ENCODE measurements at places on chromosomes 16 and 17.

DNA sequence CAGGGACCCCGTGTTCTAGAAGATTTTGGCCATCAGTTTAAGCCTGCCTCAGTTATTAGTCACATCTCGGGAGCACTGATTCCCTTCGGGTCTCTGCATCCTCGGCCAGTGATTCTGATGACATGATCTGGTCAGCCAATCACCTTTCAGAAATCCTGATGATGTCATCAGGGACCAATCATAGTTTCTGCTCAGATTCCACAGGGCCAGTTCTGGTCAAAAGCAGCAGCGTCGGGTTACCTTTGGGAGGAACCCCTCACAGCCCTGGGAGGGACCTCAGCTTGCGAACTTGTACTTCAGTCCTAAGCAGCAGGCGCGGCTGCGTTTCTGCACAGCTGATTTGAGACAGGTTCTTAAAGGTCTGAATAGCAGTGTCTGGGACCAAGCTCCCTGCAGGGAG lies 13.9 kb downstream of the KDM8 start:
- no peak for DNase-seq

DNA sequence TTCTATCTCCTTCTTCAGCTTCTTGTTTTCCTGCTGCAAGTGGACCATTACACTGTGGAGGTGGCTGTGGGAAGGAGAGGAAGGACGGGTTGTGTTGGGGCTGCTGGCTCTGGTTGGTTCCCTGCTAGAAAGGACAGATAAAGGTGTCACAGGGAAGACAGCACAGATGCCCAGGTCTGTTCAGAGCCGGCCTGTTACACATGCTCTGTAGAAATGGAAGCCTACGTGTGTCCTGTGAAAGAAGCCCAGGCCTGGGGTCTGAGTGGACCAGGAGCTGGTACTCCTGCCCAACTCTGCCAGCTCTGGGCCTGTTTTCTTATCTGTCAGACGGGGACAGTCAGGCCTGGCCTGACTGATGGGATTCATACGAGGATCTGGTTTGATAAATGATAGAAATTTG lies 26.4 kb downstream of the DHX38 start:
- DNase-seq = no peak

GRCh38 chr17:9183306-9183705 lies 162.0 kb downstream of the NTN1 start:
- no peak for DNase-seq

DNA sequence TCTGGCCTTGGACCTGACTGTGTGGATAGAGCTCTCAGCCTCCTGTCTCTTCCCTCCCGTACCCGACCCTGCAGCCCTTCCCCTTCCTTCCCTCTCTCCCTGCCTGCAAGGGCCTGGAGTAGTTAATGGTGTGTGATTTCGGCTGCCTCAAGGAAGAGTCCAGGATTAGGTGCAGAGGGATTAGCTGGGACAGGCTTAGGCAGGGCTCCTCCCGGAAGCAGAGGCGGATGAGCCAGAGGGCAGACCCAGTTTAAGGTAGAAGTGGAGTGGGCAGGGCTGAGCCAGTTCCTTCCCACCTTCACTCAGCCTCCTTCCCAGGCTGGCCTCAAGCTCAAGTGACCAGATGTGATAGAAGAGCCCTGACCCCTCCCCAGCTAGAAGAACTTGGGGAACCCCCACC lies 16.8 kb downstream of the GUCY2D start:
- no peak for DNase-seq

DNA sequence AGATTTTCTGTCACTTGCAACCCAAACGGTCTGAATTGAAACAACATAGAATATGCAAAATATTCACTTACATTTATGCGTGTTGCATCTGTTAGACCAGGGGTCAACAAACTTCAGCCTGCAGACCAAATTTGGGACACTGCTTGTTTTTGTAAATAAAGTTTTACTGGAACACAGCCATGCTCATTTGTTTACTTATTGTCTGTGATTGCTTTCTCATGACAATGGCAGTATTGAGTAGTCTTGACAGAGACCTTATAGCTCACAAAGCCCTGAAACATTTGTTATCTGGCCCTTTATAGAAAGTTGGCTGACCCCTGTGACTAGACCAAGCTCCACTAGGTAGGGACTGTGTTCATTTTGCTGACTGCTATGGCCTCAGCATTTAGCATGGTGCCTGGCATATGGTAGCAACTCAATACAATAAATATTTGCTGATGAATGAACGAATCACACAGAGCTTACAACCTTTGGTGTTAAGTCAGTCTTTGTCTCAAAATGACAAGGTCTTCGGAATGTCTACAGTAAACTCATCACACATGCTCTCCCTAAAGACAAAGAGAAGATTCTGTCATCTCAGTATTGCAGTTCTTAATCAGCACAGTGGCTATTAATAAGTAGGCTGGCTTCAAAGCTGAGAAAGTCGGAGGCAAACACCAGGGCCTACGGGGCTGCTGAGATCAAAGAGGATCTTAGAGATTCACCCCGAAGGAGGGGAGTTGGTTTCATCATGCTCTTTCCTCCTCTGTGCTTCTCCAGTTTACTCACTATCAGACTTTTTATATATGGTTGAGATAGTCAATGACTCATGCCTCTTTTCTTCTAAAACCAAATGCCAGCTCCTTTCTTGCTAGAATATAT lies 95.2 kb upstream of the AXIN2 start:
- no peak for DNase-seq

DNA sequence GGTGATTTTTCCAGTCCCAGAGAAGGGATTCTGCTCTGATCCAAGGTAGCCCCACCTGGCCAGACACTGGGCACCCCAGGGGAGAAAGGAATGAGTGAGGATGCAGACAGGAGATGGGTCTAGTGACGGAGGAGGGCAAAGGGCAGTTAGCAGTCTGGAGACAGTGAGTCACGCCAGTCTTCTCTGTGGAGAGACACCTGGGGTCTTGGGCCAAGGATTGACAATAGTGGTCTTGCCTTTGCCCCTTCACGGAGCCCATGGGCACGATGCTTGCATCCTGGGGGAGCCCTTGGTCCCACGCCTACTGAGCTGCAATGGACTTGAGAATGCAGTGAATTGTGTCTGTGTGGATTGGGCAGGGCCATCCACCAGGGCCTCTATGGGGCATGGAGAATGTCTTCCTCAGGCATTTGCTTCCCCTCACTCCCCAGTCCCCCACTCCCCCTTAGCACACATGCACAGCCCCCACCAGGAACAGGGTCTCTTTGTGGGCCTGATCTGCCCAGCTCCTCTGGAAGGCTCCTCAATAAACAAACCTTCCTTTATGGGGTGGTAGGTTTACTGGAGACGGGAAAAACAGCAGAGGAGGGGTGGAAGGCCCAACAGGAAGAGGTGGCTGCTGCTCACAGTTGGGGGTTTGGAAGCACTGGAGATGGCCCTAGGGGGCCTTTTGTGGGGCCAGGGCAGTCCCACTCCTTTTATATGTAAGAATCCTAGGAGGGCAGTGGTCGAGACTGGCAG lies 1.4 kb downstream of the CHAD start:
- no peak for DNase-seq

GRCh38 chr16:57396786-57397185 lies 7.8 kb upstream of the CCL17 start:
- no peak for DNase-seq

DNA sequence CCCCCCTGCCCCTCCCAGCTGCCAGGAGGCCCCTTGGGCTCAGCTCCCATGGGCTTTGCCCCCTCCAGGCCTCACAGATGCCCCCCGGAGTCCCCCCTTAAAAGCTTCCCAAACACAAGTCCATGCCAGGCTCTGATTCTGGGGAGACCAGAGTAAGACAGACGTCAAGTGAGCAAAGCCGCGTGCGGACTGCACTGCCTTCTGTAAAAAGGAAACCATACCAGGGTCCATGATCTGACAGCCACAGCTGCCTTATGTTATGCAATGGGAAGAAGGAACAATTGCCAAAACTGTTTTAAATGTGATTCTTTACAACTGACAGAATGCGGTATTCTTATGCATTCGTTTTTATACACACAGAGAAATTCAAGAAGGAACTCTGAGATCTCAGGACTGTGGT lies 17.9 kb upstream of the HEXD start:
- DNase-seq = no peak

DNA sequence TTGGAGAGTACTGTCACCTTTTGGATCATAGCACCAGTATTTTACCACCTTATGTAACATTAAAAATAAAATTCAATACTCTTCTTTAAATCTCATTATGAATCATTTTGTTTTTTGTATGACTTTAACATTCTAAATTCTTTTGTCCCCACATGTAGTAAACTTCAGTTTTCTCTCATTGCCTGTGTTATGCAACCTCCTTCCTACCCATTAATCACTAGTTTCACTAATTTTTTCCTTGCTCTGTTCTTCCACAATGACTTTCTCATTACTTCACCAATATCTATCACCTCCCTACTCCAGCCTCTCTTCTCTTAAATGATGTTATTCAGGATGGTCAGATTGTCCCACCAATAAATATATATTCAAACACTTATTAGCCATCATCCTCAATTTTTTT lies 68.7 kb downstream of the TTC19 start:
- DNase-seq = no peak

DNA sequence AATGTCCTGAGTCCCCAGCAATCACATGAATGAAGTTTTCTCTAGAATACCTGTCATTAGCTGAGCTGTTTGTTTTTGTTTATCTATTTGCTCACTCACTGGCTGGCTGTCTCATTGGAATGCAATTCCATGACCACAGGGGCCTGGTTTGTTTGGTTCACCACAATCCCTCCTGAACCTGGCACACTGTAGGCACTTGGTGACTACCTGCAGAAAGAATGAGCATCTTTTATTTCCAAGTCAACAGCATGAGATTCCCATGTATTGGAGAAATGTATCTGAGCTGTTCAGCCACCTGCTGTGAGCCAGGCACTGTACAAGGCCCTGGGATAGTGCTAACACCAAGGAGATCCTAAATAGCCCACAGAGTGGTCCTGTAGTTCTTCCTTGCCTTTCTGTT lies 345.1 kb downstream of the XYLT1 start:
- no peak for DNase-seq

DNA sequence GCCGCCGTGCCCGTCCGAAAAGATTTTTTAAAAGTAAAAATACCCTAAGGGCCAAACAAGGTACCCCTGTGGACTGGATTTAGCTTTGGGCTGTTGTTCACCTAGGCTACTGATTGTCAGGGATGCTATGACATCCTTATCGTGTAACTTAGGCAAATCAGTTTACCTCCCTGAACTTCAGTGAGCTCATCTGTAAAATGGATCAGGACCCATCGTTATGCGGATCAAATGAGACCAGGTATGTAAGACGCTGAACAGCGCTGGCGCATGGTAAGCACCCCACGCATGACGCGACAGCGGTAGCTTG lies 658 bp upstream of the ZNF771 start:
- no peak for DNase-seq

GRCh38 chr16:3256866-3257465 lies 533 bp upstream of the MEFV start:
- no peak for DNase-seq

DNA sequence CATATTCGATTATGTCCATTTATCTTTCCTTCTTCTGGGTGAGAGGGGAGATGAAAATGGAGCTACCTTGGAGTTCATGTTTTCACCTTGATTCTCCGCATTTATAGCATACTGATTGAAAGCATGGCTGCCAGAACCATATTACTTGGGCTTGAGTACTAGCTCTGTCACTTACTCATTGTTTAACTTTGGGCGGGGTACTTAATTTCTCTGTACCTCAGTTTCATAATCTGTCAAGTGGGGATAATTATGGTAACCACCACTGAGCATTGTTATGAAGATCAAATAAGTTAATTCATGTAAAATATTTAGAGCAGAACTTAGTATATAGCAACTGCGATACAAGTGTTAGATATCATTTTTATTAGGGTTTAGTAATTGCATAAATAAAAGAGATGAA lies 65.2 kb downstream of the FTO start:
- no peak for DNase-seq

DNA sequence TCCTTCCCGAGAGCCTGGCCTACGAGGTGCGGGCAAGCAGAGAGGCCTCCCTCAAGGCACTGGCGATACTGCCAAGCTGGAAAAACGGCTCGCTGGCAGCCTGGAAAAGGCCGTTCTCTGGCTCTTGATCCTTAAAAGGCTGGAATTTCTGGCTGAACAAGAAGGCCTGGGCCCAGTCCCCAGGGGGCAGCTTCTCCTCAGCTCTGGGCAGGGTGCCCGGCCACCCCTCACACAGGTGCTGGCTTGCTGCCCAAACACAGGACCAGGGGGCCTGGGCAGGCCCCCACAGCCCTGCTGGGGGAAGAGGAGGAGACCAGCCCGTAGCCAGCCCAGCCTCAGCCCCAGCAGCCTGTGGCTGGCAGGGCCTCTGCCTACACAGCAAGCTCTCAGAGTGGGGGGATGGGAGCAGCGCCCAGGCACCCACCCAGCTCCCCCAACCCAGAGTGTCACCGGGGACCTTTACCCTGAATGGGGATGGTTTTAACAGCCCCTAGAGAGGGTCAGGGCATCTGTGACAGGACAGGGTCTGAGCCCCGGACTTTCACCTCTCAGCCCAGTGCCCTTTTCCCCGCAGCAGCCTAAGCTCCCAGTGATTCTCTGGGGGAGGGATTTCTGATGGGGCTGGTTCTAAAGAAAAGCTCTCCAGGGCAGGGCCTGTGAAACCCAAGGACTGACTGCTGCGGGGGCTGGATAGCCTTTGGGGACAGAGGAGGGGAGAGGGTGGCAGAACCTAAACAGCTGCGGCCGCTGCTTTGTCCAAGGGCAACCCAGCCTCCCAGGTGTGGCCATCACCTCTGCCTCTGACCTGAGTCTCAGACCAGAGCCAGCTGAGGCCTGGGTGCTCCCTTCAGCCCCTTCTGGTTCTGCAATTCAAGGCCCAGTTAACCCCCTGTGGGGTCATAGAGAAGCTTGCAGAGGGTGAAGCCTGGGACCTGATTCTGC lies 38.6 kb upstream of the TOB1 start:
- DNase-seq = no peak

GRCh38 chr17:1490643-1491442 lies 1.6 kb downstream of the MYO1C start:
- DNase-seq = peak; percentile 59

- DNase-seq = no peak
These were observed 319.8 kb downstream of the SEC14L1 start for GRCh38 chr17:77460514-77461046.

DNA sequence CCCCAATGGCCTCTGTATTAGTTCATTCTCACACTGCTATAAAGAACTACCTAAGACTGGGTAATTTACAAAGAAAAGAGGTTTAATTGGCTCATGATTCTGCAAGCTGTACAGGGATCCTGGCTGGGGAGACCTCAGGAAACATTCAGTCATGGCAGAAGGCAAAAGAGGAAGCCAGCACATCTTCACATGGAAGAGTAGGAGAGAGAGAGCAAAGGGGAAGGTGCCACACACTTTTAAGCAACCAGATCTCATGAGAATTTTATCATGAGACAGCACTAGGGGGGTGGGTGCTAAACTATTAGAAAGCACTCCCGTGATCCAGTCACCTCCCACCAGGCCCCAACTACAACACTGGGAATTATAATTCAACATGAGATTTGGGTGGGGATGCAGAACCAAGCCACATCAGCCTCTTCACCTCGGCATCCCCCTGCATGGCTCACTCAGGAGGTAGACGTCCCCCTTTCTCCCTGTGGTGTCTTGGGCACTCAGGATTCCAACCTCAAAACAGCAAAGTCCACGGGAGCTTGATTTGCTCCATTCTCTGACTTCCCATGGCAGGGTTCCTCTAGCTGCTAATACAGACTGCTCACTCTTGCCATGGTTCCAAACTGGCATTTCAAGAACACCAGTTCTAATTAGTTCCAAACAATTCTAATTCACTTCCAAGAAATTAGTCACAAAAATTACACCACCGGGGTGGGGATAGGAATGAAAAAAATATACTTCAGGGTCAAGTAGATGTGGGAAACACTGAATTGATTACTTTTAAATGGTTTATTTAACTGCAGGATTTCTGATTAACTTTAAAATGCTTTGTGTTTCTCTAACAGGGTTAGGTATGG lies 203.8 kb upstream of the HSBP1 start:
- no peak for DNase-seq

- peak; percentile 43 for DNase-seq
These were observed 13.8 kb downstream of the CORO7 start for GRCh38 chr16:4402439-4403132.

Measured in CD4-positive, alpha-beta T cell treated with Interleukin-4 for 4 hours (primary cell).